ENCODE measurements at places on chromosomes 4 and X. TPM values are rescaled to one million over a fixed set of nuclear protein-coding genes. Genes with fewer than 3 reads are reported as not detected.

DNA sequence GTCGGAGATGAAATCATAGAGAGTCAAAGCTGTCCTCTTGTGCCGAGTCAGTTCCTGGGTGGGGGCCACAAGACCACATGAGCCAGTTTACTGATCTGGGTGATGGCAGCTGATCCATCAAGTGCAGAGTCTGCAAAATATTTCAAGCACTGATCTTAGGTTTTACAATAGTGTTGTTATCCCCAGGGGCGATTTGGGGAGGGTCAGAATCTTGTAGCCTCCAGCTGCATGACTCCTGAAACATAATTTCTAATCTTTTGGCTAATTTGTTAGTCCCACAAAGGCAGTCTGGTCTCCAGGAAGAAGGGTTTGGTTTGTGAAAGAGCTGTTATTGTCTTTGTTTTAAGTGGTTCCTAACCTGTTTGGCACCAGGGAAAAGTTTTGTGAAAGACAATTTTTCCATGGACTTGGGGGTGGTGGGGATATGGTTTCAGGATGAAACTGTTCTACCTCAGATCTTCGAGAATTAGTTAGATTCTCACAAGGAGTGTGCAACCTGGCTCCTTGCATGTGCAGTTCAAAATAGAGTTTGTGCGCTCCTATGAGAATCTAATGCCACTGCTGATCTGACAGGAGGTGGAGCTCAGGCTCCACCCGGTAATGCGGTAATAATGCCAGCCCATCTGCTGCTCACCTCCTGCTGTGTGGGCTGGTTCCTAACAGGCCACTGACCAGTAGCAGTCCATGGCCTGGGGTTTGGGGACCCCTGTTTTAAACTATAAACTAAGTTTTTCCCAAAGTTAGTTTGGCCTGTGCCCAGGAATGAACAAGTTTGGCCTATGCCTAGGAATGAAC lies 29.2 kb downstream of the METAP1 start:
- DNase-seq: no peak

- DNase-seq: no peak
Measured at GRCh38 chrX:13190051-13190450, 129.8 kb downstream of the ATXN3L start.

- no peak for DNase-seq
Measured at GRCh38 chrX:74286950-74287740, 16.8 kb upstream of the ZCCHC13 start.

Gene PDZD4
- total RNA-seq: not detected

Gene PAGE4
- total RNA-seq: not detected

Gene ITIH6
- total RNA-seq: not detected
